ENCODE measurements at places on chromosomes 2 and 18.

- DNase-seq: no peak
Measured at GRCh38 chr2:80519121-80519643, 214.6 kb upstream of the LRRTM1 start.

DNA sequence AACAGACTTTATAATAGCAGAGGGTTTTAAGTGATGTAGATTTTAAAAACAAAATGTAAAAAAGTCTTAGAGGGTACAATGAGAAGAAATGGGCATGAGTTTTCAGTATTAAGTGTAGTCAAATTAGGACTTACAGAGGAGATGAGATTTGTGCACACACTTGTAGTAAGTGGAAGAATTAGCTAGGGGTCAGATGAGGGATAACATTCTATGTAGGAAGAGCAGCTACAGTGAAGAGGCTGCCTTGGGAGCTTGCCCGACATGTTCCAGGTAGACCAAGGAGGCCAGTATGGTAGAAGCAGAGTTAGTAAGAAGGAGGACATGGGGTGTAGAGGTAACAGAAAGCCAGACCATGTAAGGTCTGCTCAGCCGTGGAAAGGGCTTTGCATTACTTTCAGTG lies 189.2 kb upstream of the DSEL start:
- no peak for DNase-seq

DNA sequence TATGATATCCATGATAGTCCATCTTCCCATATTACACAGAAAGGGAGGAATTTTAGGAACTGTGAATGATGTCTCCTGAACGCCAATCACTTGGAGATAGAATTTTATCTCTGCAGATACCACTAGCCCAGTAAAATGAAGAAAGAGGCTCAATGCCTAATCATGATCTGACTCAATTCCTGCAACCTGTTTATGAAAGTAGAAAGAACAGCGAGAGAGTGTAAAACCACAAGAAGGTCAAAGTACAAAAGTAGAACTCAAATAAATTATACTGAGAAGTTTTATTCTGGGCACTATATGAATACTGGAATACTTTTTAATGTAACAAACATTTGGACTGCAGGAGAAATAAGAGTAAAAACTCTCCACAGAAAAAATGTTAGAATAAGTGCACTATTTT lies 892.1 kb upstream of the DDX18 start:
- no peak for DNase-seq

- DNase-seq: no peak
Measured at GRCh38 chr18:28504066-28504465, 327.1 kb upstream of the CDH2 start.

DNA sequence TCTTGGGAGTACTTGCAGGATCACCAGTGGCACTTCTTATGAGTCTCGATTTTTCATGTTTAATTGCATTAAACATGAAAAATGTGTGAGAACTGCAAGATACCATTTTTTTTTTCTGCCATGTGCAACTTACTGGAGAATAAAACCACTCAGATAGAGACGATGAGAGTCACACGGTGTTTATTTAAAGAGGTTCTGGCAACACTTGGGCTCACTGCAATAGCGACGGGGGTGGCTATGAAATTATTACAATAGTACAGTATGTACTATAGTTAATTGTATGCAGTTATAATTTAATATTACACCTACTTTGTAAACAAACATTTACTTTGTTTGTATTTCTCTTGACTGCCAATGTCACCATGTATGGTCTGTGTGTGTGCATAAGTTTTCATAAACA lies 479.8 kb downstream of the NUP35 start:
- no peak for DNase-seq

- DNase-seq: no peak
Measured at GRCh38 chr2:236168110-236169080, at the start of gene GBX2. GBX2 (minus strand) TSS chr2:236168386; CDS start chr2:236167971, 415 bp downstream.

GRCh38 chr2:138496096-138496651 lies 5.4 kb upstream of the SPOPL start:
- DNase-seq: no peak

- DNase-seq: no peak
Measured at GRCh38 chr2:46737577-46737976, 178.0 kb downstream of the MCFD2 start.

Measured in cortex of kidney (tissue), 1 donor.